Activated CD4-positive, alpha-beta T cell treated with anti-CD3 and anti-CD28 coated beads, Interleukin-2, amount 50 U/mL, for 16 hours (primary cell): ENCODE measurements at places on chromosomes 7 and 10.

GRCh38 chr7:115044224-115044623 lies 122.3 kb downstream of the MDFIC start:
- DNase-seq: no peak

DNA sequence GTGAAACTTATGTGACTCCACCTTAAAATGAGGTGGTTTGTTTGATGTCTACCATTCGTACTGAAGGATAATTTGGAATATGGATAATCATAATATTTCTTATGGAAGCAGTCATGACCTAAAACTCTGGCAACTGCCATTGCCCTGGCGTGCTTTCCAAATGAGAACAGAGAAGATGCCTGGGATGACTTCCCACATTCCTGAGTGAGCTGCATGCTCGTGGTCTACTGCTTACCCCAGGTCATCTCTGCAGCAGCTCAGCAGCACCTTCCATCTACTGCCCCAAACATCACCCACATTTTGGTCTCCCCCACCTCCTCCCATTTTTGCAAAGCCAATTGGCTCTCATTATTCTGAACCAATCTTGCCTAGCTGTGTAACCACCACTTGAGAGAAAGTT lies 40.1 kb downstream of the LYZL1 start:
- no peak for DNase-seq

GRCh38 chr7:24885305-24885704 lies 94.7 kb downstream of the OSBPL3 start:
- DNase-seq: no peak

DNA sequence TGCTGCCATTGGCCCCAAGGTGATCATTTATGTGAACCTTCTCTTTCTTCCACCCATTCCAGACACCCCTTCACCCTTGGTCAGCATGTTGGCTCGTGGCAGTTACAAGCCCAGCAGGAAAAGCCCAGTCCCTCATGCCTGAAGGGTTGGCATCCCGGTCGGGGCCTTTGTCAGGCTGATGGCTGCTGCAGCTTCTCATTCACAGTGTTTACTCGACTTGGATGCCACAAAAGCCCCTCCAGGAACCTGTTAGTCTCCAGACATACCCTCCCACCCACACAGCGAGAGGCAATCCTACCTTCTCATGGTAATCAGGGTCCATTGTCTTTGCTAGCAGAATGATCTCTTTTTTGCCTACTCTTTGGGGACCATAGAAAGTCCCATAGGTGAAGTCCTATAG lies 200.8 kb upstream of the PFKP start:
- no peak for DNase-seq

- no peak for DNase-seq
These were observed 33.7 kb downstream of the CYP2C8 start for GRCh38 chr10:95035332-95036295.
